ENCODE measurements at places on chromosomes 1 and 21. TPM values are rescaled to one million over a fixed set of nuclear protein-coding genes. Genes with fewer than 3 reads are reported as not detected.

The GNG5 gene
- 100 TPM for total RNA-seq

The ZNF593OS gene
- total RNA-seq = not detected

The HSPB7 gene
- not detected for total RNA-seq

The ATP1B1 gene
- 54.4 TPM for total RNA-seq

The G0S2 gene
- total RNA-seq = 961 TPM

The PROX1 gene
- 0.16 TPM for total RNA-seq

The FAM131C gene
- total RNA-seq = 0.15 TPM

The SPRR1A gene
- total RNA-seq = not detected

The NPR1 gene
- 0.08 TPM for total RNA-seq

The PRDM16 gene
- total RNA-seq = not detected

All from hair follicular keratinocyte (primary cell).